Prostate gland (tissue), 2 donors: ENCODE measurements at places on chromosomes 16 and 17. TPM values are rescaled to one million over a fixed set of nuclear protein-coding genes. Genes with fewer than 3 reads are reported as not detected.

The JPT1 gene
- total RNA-seq, result 132 TPM

The XYLT1 gene
- total RNA-seq, result 19.3 TPM

The UBE2I gene
- 58.2 TPM for total RNA-seq

The HIGD1B gene
- not detected for total RNA-seq

The MRTFB gene
- 102 TPM for total RNA-seq

The KRT12 gene
- total RNA-seq, result not detected

The DPEP3 gene
- total RNA-seq, result not detected

The KRTAP4-3 gene
- not detected for total RNA-seq

The FAM20A gene
- total RNA-seq, result 0.14 TPM

The KRTAP2-3 gene
- total RNA-seq, result not detected

The GINS2 gene
- total RNA-seq, result 4.5 TPM

The ZNF469 gene
- 3.6 TPM for total RNA-seq

The RNF43 gene
- 31.9 TPM for total RNA-seq

The HLF gene
- total RNA-seq, result 26.5 TPM

The CDH15 gene
- total RNA-seq, result 0.64 TPM

The CALCOCO2 gene
- 60.1 TPM for total RNA-seq

The NLE1 gene
- total RNA-seq, result 12.5 TPM

The SLC9A5 gene
- 0.27 TPM for total RNA-seq

The MEFV gene
- total RNA-seq, result 5.9 TPM

The NOB1 gene
- total RNA-seq, result 44.1 TPM

The KRTAP4-4 gene
- total RNA-seq, result not detected

The GPRC5B gene
- 256 TPM for total RNA-seq

The TP53TG3 gene
- total RNA-seq, result not detected

The ALOX12 gene
- 0.27 TPM for total RNA-seq

The CTRL gene
- not detected for total RNA-seq

The PYY gene
- total RNA-seq, result not detected

The PLD6 gene
- total RNA-seq, result 9.5 TPM

The ASGR2 gene
- 0.41 TPM for total RNA-seq

The TMED6 gene
- total RNA-seq, result 1.1 TPM
